ENCODE measurements at places on chromosomes 6 and 20.

GRCh38 chr20:62696434-62696957 is 12.1 kb upstream of the NTSR1 start:
- no peak for DNase-seq

DNA sequence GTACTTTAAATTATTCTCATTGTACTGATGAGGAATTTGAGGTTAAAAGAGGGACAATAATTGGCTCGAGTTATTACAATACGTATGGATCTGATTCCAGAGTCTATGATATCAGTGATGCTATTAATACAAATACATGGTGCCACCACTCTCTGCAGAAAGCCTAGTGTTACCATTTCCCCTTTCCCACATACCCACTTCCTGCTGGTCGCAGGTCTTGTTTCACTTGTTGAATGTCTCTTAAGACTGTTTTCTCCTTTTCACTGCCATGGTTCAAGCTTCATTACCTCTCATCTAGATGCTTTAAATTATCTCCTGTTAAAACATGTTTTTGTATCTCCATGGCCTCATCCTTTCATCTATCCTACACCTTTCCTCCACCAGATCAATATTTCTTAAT is 62.0 kb downstream of the FHL5 start:
- no peak for DNase-seq

- DNase-seq, result no peak
Observed at GRCh38 chr6:157579467-157580031, 198.6 kb downstream of the ZDHHC14 start.

DNA sequence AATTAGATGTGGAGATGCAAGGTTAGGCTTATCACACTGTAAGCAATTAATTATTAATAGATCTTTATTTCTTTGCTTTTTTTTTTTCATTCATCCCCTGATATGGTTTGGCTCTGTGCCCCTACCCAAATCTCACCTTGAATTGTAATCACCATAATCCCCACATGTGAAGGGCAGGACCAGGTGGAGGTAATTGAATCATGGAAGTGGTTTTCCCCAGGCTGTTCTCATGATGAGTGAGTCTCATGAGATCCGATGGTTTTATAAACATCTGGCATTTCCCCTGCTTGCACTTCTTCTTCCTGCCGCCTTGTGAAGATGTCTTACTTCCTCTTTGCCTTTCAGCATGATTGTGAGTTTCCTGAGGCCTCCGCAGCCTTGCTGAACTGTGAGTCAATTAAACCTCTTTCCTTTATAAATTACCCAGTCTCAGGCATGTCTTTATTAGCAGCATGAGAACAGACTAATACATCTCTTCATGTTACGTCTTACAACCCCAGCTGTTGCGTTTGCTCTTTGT is 333.8 kb downstream of the CDH26 start:
- no peak for DNase-seq

- DNase-seq, result no peak
Observed at GRCh38 chr6:14109411-14109826, 8.2 kb upstream of the CD83 start.

DNA sequence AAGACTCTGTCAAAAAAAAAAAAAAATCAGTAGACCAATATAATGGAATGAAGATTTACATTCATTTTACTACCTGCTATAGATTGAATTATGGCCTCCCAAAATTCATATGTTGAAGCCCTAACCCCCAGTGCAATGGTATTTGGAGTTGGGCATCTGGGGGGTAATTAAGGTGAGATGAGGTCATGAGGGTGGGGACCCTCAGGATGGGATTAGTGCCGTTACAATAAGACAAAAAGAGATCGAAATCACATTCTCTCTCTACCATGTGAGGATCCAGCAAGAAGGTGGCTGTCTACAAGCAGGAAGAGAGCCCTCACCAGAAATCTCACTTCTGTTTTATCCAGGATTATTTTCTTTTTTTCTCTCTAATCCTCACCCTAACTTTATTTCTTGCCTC is 100.6 kb upstream of the LOC128125822 start:
- DNase-seq, result no peak

- DNase-seq, result no peak
Observed at GRCh38 chr20:1625083-1625690, 5.4 kb upstream of the SIRPB1 start.

- no peak for DNase-seq
Observed at GRCh38 chr6:117676577-117677218, 1.4 kb downstream of the NUS1 start.

GRCh38 chr6:32116674-32117073 is 7.5 kb upstream of the TNXB start:
- no peak for DNase-seq

DNA sequence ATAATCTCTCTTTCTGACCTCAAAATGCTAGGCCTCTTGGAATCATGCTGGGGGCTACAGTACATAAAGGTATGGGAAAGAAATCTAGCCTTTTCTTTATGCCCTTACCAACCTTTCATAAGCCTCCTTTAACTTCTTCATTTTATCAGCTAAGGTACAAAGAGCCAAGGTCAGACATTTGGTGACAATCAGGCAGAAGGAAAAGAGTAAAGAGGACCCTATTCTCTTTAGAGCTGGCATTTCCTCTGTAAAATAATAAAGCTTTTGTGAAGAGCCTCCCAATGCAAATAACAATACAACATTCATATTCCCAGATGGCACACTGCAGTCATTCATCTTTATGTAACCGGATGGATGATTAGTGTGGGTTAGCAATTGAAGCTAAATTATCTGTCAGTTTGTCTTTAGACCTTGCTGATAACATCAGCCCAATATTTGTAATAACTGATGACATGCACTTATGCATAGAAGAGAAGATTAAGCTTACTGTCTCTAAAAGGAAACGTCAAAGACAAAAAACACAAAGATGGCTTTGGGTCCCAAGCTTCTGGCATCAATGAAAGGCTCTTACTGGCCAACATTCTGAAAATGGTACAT is 163.1 kb downstream of the IBTK start:
- no peak for DNase-seq
